Neural cell (in vitro differentiated cells): ENCODE measurements at places on chromosomes 2 and 18. TPM values are rescaled to one million over a fixed set of nuclear protein-coding genes. Genes with fewer than 3 reads are reported as not detected.

COLEC12 gene
- 0.42 and 0.76 TPM in 2 replicates for polyA plus RNA-seq

METTL8 gene
- 5.3 and 13.7 TPM in 2 replicates for polyA plus RNA-seq

COBLL1 gene
- polyA plus RNA-seq = 0.11 TPM in 1 of 2 replicates, not detected in the other

ZNF892 gene
- polyA plus RNA-seq = 8.0 and 9.3 TPM in 2 replicates
